ENCODE measurements at places on chromosomes 12 and 14.

DNA sequence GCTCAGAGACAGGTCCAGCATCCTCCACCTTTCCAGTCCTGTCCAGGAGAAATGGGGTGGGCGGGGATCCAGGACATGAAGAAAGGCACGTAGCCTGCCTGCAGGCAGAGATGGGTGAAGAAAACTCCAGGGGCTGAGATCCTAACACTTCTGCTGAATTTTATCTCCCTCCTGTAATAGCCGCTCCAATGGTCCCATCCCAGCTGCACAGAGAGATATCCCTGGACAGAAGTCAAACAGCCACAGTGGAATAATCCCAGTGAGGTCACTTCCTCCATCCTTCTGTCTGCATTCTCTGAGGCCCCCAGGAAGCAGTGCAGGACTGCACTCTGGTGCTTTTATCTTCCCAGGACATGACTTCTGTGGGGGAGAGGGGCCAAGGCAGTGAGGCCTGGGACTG, 26.3 kb downstream of the KRT18 start:
- no peak for DNase-seq

DNA sequence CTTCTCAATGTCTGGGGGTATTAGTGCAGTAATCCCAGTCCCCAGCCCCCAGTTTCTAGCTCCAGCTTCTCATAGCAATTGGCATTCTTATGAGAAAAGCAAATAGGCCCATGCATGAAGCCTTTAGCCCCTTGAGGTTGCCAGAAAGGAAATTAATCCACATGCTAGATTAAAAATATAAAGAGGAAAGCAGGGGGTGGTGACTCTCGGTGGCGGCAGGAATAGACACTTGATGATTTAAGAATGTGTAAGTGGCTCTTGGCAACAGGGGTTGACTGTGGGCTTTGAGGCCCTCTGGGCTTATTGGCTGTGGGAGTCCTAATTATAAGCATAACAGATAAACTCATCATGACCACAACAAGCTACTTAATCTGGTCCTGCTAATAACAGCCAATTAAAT, 1367.3 kb upstream of the FLRT2 start:
- DNase-seq: no peak

DNA sequence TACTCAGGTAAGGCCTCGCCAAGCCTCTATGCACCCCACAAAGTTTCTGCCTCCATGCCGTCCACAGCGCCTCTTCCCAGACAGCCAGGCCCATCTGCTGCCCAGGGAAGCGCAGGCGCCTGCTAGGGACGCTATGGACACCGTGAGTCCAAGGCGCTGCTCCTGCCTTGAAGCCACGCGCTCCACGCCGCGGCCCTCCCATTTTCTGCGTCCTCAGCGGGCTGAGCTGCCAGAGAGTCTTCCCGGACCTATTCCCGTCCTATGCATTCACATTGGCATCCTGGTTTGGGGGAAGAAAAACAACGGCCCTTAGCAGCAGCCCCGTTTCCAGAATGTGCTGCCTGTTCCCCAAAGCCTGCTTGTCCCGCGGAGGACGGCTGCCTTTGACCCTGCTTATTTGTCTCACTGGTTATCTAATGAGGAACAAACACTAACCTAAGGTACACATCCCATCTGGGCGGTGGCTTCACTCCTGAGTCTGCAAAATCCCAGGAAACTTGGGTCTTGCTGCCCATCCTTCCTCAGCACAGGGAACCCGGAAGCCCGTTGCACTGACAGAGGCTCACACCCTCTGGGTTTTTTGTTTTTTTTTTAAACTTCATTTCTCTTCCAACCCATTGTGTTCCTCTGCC, 38.0 kb downstream of the MMAB start:
- DNase-seq: no peak

- no peak for DNase-seq
Measured at GRCh38 chr14:33259764-33260163, 321.1 kb downstream of the NPAS3 start.

DNA sequence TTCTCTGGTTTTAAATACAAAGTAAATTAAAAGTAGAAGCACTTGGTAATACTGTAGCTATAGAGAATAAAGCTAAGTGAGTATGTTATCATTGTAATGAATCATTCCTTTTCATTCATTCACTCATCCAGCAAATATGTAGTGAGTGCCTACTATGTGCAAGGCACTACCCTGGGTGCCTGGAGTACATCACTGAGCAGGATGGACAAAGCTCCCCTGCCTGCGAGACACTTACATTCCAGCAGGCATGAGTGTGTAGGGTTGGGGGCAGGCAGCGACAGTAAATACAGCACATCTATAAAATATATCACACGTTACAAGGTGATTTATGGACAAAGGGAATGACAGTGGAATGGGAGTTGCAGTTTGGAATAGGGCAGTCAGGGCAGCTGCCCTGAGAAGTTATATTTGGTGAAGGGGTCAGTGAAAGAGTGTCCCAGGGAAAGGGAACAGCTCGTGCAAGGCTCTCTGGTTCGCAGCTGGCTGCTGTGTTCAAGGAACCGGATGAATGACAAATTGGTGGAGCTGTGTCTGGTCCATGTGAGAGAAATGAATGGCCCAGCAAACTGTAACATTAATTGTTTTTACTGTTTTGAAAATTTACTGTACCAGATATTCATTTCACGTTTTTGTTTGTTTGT, 159.6 kb downstream of the CRADD start:
- DNase-seq: no peak

DNA sequence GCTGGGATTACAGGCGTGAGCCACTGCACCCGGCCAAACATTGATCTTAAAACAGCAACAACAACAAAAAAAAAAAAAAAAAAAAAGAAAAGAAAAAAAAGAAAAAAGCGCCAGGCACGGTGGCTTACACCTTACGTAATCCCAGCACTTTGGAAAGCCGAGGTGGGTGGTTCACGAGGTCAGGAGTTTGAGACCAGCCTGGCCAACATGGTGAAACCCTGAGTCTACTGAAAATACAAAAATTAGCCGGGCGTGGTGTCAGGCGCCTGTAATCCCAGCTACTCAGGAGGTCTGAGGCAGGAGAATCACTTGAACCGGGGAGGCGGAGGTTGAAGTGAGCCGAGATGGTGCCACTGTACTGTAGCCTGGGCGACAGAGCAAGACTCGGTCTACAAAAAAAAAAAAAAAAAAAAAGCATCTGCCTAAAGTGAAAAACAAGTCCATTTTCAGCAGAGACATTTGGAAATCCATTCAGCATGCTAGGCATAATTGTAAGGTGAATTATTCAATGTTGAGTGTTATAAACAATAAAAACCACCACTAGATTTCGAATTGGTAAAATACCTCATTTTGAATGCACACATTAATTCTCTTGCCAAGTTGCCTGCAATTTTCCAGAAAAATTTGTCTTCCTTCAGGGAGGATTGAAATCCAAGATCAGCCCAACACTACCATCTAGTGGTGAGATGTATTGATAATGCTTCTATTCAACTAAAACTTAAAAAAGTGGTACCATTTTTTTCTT, 8.0 kb upstream of the CERS5 start:
- peak; percentile 69 for DNase-seq

Measured in OCI-LY7 (cell line).